Stimulated activated CD8-positive, alpha-beta memory T cell treated with anti-CD3 and anti-CD28 coated beads, Interleukin-7, amount 100 ng/mL, for 24 hours (primary cell): ENCODE measurements at places on chromosomes 4 and X.

- DNase-seq, result no peak
Measured at GRCh38 chrX:130415201-130415600, 13.4 kb downstream of the RBMX2 start.

- DNase-seq, result no peak
Measured at GRCh38 chrX:148214786-148215185, 233.6 kb downstream of the FMR1NB start.

GRCh38 chr4:92334716-92335350 is 31.1 kb downstream of the GRID2 start:
- no peak for DNase-seq

DNA sequence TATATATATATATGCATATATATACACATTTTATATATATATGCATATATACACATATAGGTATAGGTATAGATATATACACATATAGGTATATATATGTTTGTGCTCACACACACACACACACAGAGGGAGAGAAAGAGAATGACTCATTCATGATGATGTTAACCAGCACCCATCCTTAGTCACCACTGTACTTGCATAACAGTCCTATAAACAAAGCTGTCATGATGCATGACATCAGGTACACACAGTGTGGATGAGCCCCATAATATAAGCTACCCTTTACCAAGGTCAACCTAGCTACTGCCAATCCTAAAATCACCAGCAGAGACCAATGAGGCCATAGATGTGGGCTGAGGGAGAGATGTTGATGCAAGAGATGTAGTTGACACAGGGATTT is 1408.0 kb downstream of the RAPGEF2 start:
- DNase-seq, result no peak

GRCh38 chrX:102887687-102888086 is 49.4 kb upstream of the RAB40AL start:
- no peak for DNase-seq

DNA sequence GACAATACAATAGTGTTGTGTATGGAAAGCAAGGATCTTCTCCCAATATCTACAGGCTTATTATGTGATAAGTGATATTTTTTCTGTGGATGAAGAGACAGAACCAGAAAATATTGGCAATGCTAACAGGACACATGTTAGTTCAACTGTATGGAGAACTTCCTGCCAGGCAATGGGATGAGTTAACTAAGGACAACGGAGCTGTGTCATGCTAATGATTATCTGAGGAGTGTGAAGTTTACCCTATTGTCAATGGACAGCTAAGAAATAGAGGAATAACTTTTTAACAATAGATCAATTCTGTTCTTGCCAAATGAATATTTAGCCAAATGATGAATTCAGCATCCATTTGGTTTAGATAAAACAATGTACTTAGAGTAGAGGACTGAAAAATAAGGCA is 180.0 kb downstream of the GALNTL6 start:
- DNase-seq, result no peak
